ENCODE measurements at places on chromosomes 7 and 10. TPM values are rescaled to one million over a fixed set of nuclear protein-coding genes. Genes with fewer than 3 reads are reported as not detected.

The LIPF gene
- 2,926 TPM for total RNA-seq

- DNase-seq = peak; percentile 67
These were observed 15.4 kb downstream of the SEC24C start for GRCh38 chr10:73759512-73760115.

DNA sequence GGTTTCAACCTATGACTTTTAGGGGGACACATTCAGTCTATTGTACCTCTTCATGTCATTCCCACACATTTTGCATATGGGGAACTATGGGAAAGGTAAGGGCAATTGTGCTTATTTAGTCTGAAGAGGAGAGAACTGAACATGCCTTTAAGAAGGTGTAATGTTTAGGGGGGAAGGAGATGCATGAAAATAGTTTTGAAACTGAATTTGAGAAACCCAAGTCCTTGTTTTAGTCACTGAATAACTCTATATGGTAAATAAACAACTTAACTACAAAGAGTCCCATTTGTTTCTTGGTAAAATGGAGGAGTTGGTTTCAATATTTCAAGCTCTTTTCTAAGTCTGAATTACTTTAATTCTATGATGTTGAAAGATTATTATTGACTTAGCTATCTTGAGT is 166.1 kb downstream of the DNAJB9 start:
- no peak for DNase-seq

DNA sequence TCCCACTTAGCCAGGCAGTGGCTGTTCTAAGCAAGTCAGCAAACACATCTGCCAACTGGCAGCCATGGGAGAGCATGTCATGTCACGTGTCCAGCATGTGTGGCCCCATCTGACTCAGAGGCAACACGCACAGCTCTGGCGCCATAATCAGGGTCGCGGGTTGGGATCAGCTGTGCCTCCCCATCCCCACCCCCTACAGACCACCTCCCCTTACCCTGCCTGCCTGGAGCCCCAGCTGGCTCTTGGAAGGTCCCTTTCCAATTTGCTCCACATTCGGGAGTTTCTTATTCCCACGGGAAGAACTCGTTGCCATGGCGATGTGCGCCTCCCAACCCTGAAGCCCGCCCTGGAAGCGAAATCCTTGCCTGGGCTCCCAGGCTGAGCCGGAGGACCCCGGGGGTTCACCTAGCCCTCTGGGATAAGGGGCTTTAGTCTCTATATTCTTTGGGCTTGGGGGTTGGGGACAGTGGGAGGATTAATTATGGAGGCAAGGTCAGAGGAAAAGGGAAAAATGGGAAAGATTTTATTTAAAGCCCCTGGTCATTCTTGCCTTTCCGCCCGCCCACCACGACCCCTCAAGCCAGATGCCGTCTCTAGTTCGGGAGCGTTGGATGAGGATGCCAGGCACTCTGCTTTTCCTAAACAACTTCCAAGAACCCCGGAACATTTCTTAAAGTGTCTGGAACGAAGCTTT is 283.7 kb downstream of the ZEB1 start:
- DNase-seq = peak; percentile 54

DNA sequence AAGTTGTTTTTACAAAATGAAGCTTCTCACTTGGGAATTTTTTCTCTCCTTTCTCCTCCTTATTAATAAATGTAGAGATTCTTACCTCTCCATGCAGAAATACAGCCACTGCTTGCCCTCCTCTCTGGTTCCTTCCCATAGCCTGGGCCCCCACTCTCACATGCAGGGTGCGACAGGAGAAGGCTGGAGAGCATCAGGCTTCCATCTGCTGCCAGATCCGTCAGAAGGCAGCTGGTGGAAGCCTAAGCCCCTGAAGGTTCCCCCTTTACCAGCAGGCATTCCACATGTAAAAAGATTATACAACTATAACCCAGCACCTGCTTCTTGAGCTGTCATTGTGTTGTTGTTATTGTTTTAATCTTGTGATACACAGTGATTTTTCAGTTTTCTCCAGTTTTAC is 314.2 kb downstream of the LHFPL3 start:
- DNase-seq = peak; percentile 6

The CTNNA3 gene
- total RNA-seq = 46.1 TPM

DNA sequence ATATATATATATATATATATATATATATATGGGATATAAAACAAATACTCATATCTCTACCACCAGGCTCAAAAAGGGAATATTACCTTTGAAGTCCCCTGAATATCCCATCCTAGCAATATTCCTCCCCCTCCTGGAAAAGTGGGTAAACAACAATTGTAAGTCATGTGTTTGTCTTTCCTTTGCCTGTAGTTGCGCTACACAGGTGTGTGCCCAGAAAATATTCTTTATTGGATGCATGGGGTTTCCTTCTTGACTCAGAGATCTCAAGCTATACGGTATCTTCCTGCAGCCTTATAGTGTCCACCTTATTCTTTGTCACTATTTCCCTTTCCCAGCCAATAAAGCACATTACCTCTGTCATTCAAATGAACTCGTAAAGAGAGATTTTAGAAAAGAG is 54.2 kb downstream of the MET start:
- DNase-seq = no peak

The MSMB gene
- 41.6 TPM for total RNA-seq

The NPSR1 gene
- not detected for total RNA-seq

GRCh38 chr7:103773726-103774125 is 215.7 kb downstream of the RELN start:
- no peak for DNase-seq

GRCh38 chr10:86547296-86547695 is 25.7 kb upstream of the WAPL start:
- no peak for DNase-seq

GRCh38 chr10:92202536-92202935 is 88.3 kb downstream of the CPEB3 start:
- DNase-seq = no peak

The INSYN2A gene
- 2.6 TPM for total RNA-seq

All from stomach (tissue), 19 donors.